8988T (cell line): ENCODE measurements at places on chromosomes 11 and 22.
A peak's percentile ranks its signal among the peaks of the same experiment; 100 is the strongest.

DNA sequence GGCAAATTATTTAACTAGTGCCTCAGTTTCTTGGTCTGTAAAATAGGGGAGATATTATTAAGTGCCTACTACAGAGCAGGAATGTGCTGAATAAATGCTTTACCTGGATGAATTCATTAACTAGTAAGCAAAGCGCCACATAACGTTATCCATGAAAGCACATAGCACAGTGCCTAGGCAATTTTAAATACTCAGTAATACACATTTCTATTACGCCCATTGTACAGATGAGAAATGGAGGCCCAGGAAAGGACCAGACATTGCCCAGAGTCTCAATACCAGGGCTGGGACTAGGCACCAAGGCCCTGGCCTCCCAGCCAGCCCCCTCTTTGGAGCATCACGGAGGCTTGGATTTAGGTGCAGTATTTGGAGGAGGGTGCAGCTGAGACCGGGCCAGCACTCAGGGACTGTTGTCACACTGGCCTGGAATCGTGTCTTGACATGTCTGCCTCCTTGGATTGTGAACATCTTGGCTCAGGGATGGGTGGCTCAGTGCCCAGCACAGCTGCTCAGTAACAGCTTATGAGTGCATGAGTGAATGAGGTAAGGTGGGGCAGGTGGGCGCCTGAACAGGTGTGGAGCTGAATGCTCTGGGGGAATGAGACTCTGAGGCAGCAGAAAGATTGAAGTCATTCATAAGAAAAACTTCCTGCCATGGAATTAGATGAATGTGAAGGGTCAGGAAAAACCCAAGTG is 42.1 kb upstream of the TPBGL start:
- DNase-seq: no peak

- DNase-seq: no peak
Measured at GRCh38 chr11:16124390-16124789, 232.0 kb downstream of the SOX6 start.

- peak; percentile 84 for DNase-seq
Measured at GRCh38 chr11:64609436-64610047, 18.5 kb downstream of the SLC22A12 start.

DNA sequence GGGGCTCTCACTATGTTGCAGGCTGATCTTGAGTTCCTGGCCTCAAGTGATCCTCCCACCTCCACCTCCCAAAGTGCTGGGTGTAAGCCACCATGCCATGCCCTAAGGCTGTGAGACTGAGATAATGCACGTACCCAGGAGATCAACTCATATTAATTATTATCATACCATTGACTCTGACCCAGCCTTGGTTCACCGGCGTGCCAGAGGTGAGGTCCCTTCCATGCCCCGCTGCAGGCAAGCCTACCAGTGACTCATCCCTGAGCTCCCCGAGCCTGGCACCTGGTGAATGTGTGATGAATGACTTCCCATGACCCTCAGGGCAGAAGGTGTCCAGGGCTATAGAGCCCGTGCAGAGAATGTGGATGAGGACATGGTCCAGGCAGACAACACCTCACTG is 12.1 kb downstream of the GAL3ST1 start:
- DNase-seq: no peak

DNA sequence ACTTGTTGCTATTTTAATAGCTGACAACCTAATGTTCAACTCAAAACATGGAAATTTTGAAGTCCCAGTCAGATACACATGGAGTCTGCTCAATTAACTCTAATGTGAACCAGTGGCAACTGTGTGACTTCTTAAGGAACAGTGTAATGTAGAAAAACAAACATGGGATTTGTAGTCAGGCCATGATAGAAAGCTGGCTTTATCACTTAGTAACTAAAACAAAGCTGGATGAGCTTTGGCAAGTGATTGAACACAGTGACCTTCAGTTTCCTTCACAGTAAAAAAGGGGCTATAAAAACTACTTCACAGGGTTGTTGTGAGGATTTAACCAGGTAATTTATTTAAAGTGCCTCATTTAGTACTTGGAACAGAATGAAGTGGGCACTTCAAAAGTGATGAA is 62.6 kb downstream of the PRCP start:
- no peak for DNase-seq

GRCh38 chr11:70603756-70604211 is 205.5 kb downstream of the CTTN start:
- no peak for DNase-seq

DNA sequence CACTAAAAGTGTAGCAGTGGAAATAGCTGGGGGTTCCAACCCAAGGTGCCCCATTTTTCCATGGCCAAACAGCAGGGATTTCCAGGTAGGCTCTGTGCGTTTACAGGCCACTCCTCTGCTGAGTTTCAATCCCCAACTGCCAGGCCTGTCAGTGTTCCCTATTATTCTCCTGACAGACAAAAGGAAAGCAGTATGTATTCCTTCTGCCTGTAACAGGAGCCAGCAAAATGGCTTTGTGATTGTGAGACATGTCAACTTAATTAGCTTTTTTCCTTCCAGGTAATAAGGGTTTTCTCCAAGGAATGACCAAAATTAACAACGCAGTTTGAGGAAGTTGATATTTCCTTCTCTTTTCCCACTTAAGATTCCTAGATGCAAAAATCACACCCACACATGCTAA is 277.1 kb upstream of the MPPED2 start:
- DNase-seq: no peak

- no peak for DNase-seq
Measured at GRCh38 chr11:22342211-22343031, 4.2 kb downstream of the SLC17A6 start.

DNA sequence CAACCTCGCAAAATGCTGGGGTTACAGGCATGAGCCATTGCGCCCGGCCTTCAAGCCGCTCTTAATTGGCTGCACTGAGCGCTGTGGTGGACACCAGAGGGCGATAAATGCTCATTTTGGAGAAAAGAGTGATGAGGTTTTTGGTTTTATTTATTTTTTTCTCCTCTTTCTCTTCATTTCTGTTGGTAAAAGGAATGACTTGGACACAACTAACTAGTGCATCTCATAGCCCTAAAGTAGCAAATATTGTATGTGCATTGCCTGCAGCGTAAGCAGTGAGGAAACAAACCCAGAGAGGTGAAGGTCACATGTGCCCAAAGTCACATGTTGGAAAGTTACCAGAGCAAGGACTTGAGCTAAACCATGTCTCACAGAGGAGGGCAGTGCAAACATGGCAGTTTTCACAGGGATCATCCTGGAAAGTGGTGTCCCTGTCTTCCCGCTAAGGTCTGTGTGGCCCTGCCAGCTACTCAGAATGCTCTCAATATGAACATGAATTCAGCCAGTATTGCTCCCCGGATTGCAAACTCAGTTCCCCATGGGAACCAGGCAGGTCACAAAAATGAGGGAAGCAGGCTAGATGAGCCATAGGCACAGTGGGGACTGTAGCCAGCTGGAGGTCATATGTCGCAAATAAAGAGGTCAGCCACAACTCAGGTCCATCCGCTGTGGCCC is 8.6 kb upstream of the CD82 start:
- no peak for DNase-seq

GRCh38 chr22:46518038-46518437 is 19.4 kb downstream of the CELSR1 start:
- no peak for DNase-seq

- DNase-seq: no peak
Measured at GRCh38 chr11:75635066-75635862, 33.6 kb downstream of the MAP6 start.

DNA sequence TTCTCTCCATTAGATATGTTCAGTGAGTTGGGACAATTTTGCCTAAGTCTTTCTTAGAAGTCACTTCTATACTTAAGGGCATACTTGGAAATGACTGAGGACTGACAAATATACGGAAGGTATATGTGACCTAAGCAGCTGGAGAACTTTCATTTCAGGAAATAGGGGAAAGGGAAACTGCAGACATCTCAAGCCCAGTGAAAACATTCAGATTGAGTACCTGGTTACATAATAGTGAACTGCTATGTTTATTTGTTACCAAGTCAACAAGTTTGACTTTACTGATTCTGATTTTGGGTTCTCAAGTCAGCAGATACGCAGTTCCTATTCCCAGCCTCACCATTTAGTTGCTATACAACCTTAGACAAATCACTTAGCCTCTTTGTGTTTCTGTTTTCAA is 1173.9 kb downstream of the LRRC4C start:
- no peak for DNase-seq
